Body of pancreas (tissue), 4 donors: ENCODE measurements at places on chromosomes 12 and 14.

- no peak for DNase-seq
These were observed 28.3 kb downstream of the PITPNM2 start for GRCh38 chr12:123122626-123123025.

DNA sequence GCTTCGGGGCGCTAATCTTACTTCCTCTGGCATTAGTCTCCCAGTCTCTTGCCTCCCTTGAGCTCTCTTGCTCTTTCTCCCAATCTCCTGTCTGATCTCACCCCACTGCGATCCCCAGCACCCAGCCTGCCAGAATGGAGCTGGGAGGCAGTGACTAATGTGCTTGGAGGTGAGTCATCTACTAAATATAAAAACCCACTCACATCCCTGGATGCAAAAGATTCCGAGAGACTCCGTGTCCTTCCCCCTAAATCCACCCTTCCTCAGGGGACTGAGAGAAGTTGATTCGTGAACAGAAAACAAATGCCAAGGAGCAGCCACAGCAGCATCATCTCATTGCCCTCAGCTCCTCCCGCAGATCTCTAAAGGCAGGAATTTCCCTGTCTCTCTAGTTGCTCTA, 45.7 kb upstream of the KCNA5 start:
- no peak for DNase-seq

DNA sequence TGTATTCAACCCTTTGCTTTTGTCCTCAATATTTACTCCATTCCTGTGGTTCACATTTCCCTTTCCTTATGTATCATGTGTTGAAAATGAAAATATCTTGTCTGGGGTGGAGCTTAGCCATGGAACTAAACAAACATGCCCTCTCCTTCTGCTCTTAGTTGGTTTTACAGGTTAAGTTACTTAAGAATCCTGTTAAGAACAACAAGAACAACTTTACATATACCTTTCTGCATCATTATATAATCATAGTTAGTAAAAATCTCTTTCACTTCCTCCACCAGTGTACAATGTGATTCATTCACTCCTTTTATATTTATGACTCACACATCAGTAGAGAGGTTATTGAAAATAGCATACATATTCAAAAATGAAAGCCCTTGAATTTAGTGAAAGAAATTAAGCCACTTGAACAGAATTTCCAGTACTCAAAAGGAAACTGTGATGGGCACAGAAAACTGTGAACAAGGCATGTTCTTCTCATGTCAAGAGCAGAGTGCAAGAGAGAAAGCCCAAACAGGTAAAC, 307.7 kb downstream of the CCDC91 start:
- no peak for DNase-seq

DNA sequence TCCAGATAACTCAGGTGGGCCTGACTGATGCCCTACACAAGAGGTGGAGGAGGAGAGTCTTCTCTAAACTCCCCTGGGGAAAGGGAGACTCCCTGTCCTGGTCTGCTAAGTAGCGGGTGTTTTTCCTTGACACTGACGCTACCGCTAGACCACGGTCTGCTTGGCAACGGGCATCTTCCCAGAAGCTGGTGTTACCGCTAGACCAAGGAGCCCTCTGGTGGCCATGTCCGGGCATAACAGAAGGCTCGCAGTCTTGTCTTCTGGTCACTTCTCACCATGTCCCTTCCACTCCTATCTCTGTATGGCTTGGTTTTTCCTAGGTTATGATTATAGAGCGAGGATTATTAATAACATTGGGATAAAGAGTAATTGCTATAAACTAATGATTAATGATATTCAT, 965.5 kb downstream of the TMEM121 start:
- DNase-seq = peak; percentile 24

- peak; percentile 62 for DNase-seq
These were observed 16.5 kb upstream of the HNF1A start for GRCh38 chr12:120961604-120962531.
